Glutamatergic neuron (in vitro differentiated cells): ENCODE measurements at places on chromosomes 3 and 15.

GRCh38 chr15:74631935-74632560, 16.4 kb downstream of the CLK3 start:
- H3K27me3 ChIP-seq: peaks cover 7% of the 10 kb centered on the region
- H3K36me3 ChIP-seq: no peaks in the 10 kb centered on the region
- no peak overlapping the region for H3K4me3 ChIP-seq
- peak; percentile 86 for DNase-seq
- H3K4me1 ChIP-seq: peaks cover 10% of the 10 kb centered on the region
- peak overlapping the region; percentile 63 for H3K27ac ChIP-seq

GRCh38 chr15:84947947-84948830, 33.5 kb upstream of the PDE8A start:
- H3K36me3 ChIP-seq: no peaks in the 10 kb centered on the region
- DNase-seq: no peak

DNA sequence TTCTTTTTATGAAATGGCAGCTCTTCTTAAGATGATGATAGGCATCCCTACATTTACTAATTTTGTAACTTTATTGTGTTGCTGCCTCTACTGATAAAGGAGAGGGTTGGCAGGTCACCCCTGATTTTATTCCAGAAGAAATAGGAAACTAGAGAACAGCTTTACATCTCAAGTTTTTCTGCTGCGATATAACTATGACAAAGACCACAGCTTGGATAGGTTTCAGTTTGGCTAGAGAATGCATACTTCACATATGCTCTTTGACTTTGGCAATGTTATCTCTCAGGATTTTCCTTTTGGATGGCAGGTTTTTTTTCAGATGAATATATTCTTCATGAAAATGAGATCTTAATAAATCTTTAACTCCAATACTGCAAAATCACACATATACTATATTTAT, 395.3 kb upstream of the GOLIM4 start:
- H3K27me3 ChIP-seq: no peaks in the 10 kb centered on the region
- no peak for DNase-seq
- H3K4me3 ChIP-seq: no peak overlapping the region
- H3K36me3 ChIP-seq: no peaks in the 10 kb centered on the region

GRCh38 chr15:47542312-47542989, 174.9 kb upstream of the SEMA6D start:
- H3K27ac ChIP-seq: no peak overlapping the region
- peaks cover 21% of the 10 kb centered on the region for H3K4me1 ChIP-seq
- no peak for DNase-seq
- no peaks in the 10 kb centered on the region for H3K27me3 ChIP-seq

DNA sequence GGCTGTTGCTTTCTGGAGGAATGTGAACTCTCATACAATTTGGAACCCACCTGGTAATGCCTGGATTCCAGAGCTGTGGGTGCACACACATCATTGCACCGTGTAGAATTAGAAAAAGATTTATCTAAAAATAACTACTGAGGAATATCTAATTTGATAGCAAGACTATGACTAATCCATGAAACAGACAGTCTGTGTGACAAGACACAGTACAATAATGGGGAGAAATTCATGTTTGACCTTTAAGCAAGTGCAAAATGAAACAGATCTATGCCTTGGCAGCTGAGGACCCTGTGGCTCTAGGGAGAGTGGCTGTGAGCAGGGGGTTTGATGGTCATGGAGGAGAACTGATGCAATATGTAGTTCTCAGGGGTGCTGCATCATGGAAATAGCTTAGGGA, 7.9 kb upstream of the DOCK3 start:
- H3K27me3 ChIP-seq: no peaks in the 10 kb centered on the region
- peaks cover under 1% of the 10 kb centered on the region for H3K36me3 ChIP-seq
- DNase-seq: no peak
- peak overlapping the region; percentile 11 for H3K4me3 ChIP-seq
- H3K4me1 ChIP-seq: peaks cover 7% of the 10 kb centered on the region

GRCh38 chr3:192920411-192920810, 2.8 kb upstream of the MB21D2 start:
- peak overlapping the region; percentile 84 for H3K27ac ChIP-seq
- H3K36me3 ChIP-seq: no peaks in the 10 kb centered on the region
- peaks cover 41% of the 10 kb centered on the region for H3K4me1 ChIP-seq
- peak overlapping the region; percentile 22 for H3K4me3 ChIP-seq

- peaks cover 23% of the 10 kb centered on the region for H3K4me1 ChIP-seq
- H3K36me3 ChIP-seq: peaks cover 1% of the 10 kb centered on the region
- H3K27me3 ChIP-seq: peaks cover 3% of the 10 kb centered on the region
Measured at GRCh38 chr3:11568503-11569155, 75.1 kb downstream of the VGLL4 start.

GRCh38 chr15:60982249-60982910, 246.7 kb downstream of the RORA start:
- peaks cover 5% of the 10 kb centered on the region for H3K36me3 ChIP-seq
- H3K4me1 ChIP-seq: no peaks in the 10 kb centered on the region
- no peak for DNase-seq
- H3K27me3 ChIP-seq: peaks cover 3% of the 10 kb centered on the region
- no peak overlapping the region for H3K27ac ChIP-seq

DNA sequence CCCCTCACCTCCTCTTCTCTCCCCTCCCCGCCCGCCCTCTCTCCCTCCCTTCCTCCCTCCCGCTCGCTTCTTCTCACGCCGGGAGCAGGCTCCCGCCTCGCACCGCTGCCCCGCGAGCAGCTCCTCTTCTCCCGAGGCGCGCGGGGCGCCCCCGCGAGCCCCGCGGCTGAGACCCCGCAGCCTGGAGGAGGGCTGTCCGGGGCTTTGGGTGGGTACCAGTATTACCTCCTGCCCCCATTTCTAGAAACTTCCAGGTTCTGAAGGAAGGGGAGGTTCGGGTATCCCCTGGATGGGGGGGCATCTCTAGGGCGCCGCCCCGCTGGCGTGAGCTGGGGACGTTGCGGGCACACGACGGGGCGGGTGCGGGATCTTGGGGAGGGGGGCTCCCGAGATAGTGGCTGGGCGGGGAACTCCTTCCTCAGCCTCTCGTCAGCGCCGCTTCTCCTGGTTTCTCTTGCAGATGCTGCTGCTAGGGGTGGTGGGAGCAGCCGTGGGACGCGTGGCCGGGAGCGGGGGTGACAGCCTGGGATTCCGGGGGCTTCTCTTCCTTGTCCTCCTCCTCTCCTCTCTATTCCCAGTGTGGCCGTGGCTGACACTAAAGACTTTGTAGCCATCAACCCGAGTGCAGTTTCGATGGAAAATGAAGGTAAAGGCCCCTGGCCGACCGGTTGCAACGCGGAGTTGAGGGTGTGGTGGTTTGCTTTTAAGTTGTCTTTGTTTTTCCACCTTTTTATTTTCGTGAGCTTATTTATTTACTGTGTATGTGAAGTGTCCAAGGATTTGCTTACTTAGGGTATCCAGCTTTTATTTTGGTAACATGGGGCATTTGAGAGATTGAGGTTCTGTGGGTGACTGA, 474 bp downstream of the ATP2C1 start:
- no peaks in the 10 kb centered on the region for H3K36me3 ChIP-seq
- H3K4me1 ChIP-seq: peaks cover 19% of the 10 kb centered on the region

GRCh38 chr3:77342027-77342426, 302.1 kb downstream of the ROBO2 start:
- H3K4me1 ChIP-seq: peaks cover 4% of the 10 kb centered on the region
- no peak overlapping the region for H3K27ac ChIP-seq
- no peak for DNase-seq
- H3K36me3 ChIP-seq: no peaks in the 10 kb centered on the region

GRCh38 chr15:42632105-42632675, 56.8 kb downstream of the STARD9 start:
- H3K27me3 ChIP-seq: no peaks in the 10 kb centered on the region
- no peak overlapping the region for H3K27ac ChIP-seq
- peaks cover 7% of the 10 kb centered on the region for H3K36me3 ChIP-seq
- no peak overlapping the region for H3K4me3 ChIP-seq
- H3K4me1 ChIP-seq: no peaks in the 10 kb centered on the region

DNA sequence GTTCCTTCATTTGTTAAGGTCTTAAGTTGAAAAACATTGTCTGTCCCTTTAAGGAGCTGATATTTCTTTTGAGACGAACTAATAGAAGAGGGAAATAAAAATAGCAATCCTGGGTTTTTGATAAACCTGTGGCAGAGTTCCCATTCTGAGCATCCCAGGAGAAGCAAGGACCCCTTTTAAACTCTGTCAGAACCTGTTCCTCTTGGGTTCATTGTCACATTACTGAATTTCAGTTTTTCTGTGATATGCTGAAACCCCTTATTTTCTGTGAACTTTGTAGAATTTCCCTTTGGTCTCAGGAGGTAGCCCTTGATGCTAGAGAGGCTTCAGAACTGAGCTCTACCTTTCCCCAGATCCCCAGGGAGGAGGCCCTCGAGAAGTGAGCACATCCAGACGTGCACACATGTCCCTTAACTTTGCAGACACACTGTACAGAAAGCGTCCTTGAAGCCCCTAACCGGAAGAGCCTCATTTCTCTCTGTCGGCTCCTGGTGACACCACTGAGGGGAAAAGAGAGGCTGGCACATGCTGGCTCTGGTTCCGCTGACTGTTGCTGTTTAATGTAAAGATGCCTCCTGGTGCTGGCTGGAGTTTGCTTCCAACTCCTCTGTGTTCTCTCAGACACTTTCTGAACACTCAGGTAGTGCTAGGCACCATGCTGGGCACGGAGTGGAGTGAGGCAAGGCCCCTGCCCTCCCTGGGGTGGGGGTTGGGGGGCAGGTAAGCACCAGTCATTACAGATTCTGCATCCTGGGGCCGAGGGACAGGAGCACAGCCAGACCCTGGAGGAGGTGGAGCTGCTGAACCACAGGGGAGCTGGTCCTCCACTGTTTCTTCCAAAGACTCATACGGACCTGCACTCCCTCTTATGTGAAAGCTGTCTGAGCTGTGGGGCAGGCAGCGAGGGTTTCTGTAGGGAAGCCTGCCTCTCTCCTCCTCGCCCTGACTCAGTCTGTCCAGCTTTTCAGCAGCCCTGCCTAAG, 77.5 kb downstream of the CHDH start:
- H3K27ac ChIP-seq: no peak overlapping the region
- H3K36me3 ChIP-seq: no peaks in the 10 kb centered on the region
- no peak overlapping the region for H3K4me3 ChIP-seq
- H3K4me1 ChIP-seq: peaks cover 10% of the 10 kb centered on the region

DNA sequence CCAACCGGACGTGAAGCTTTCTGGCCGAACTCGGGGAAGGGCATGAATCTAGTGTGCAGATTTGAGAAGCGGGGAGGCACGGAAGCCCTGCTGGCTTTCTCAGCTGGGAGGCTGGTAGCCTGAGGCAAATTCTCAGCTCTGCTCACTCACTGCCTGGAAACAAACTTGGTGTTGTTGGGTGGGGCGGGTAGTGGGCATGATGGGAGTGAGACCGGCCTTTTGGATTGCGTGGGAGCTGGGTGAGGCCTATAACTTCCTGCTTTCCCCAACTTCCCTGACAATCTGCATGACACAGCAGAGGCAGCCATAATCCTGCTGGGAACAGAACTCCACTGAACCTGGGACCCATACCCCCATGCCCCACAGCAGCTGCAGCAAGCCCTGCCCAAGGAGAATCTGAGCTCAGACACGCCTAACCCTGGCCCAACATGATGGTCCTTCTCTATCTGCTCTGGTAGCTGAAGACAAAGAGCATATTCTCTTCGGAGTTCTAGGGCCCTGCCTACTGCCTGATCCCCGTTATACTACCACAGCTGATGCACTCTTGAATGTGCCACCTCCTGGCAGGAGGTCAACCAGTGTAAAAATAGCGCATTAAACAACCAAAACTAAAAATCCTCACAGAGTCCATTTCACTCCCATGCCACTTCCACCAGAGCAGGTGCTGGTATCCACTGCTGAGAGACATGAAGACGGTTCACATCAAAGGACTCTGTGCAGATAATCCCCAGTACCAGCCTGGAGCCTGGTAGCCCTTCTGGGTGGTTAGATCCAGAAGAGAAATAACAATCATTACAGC, 44.7 kb downstream of the CEP70 start:
- H3K27me3 ChIP-seq: peaks cover 3% of the 10 kb centered on the region
- H3K36me3 ChIP-seq: peaks cover 33% of the 10 kb centered on the region
- no peak overlapping the region for H3K27ac ChIP-seq
- H3K4me3 ChIP-seq: no peak overlapping the region
- no peaks in the 10 kb centered on the region for H3K4me1 ChIP-seq

DNA sequence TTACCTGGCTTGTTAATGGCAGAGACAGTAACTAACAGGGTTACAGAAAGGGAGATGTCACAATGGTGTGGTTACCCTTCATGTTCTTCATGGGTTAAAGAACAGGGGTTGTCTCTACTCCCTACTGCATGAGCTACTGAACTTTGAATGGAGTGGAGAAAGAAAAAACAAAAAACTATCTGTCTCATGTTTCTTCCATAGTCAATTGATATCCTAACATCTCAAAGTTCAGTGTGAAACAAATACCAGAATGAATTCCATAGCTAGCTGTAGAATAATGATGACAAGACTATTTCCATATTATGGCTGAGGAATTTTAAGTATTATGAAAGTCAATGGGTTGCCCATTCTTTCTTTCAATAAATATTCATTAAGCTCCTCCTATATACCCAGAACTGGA, 161.3 kb upstream of the LPP start:
- no peaks in the 10 kb centered on the region for H3K27me3 ChIP-seq
- no peak overlapping the region for H3K27ac ChIP-seq
- H3K36me3 ChIP-seq: no peaks in the 10 kb centered on the region
- DNase-seq: no peak

GRCh38 chr3:67529337-67529736, 125.1 kb downstream of the SUCLG2 start:
- H3K27me3 ChIP-seq: no peaks in the 10 kb centered on the region
- no peak for DNase-seq
- no peak overlapping the region for H3K4me3 ChIP-seq
- H3K27ac ChIP-seq: no peak overlapping the region
- H3K4me1 ChIP-seq: peaks cover 8% of the 10 kb centered on the region

GRCh38 chr15:85540085-85540797, 159.8 kb downstream of the AKAP13 start:
- no peak for DNase-seq
- no peaks in the 10 kb centered on the region for H3K36me3 ChIP-seq
- H3K4me1 ChIP-seq: peaks cover 17% of the 10 kb centered on the region
- H3K27me3 ChIP-seq: no peaks in the 10 kb centered on the region
- no peak overlapping the region for H3K4me3 ChIP-seq
- no peak overlapping the region for H3K27ac ChIP-seq

GRCh38 chr3:93992207-93992606, 12.3 kb downstream of the ARL13B start:
- no peak overlapping the region for H3K27ac ChIP-seq
- no peak for DNase-seq
- H3K4me1 ChIP-seq: peaks cover 1% of the 10 kb centered on the region
- H3K36me3 ChIP-seq: peaks cover 4% of the 10 kb centered on the region
- no peaks in the 10 kb centered on the region for H3K27me3 ChIP-seq
- H3K4me3 ChIP-seq: no peak overlapping the region
